Lung microvascular endothelial cell (primary cell): ENCODE measurements at places on chromosomes 11 and 22. TPM values are rescaled to one million over a fixed set of nuclear protein-coding genes. Genes with fewer than 3 reads are reported as not detected.

GRCh38 chr11:45457649-45458048 is 171.5 kb upstream of the SYT13 start:
- DNase-seq = no peak

LDHAL6A gene
- total RNA-seq = not detected in 2 replicates

C22orf31 gene
- not detected in 2 replicates for total RNA-seq

DNA sequence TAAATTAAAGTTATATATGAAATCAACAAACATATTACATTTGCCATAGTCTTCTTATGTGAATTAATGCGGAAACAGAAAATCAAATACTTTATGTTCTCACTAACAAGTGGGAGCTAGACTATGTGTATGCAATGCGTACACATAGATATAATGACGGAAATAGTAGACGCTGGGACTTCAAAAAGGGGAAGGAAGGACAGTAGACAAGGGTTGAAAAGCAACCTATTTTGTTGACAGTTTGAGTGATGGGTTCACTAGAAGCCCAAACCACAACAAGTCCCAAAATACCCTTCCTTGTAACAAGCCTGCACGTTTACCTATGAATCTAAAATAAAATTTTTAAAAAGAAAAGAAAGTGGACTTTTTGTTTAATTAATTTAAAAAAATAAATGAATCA is 430.8 kb upstream of the CNTN5 start:
- no peak for DNase-seq

DNA sequence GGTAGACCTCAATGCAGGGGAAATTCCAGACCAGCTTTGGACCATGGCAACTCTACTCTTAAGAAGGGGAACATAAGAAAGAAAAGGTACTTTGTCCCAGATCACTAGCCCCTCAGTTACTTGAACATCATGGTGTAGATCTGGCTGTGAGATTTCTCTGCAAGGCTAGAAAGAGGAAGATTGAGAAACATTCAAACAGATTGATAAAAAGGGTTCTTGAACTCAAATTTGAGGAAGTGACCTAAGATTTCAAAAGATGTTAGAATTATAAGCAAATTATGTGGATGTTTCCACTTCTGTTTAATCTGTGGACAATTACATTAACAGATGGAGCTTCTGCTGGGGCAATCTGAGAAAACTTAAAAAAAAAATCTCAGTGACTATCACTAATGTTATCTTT is 21.8 kb upstream of the UPB1 start:
- DNase-seq = no peak

DNA sequence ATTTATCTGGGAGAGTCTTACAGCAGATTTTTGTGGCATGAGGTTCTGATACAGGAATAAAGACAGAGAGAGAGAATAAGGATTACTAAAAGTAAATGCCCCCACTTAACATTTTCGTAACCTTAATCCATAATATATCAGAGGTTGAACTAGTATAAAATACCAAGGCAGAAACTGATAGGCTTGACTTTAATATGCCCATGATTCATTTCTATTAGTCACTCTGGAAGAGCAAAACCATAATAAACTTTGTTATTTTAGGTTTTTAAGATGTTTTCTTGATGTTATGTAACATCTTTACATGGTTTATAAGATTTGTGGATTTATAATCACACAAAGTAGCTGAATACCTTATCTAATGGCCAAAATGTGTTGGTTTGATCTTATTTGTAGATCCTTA is 19.1 kb downstream of the GUCY1A2 start:
- no peak for DNase-seq

ENTHD1 gene
- total RNA-seq = not detected in 2 replicates

DNA sequence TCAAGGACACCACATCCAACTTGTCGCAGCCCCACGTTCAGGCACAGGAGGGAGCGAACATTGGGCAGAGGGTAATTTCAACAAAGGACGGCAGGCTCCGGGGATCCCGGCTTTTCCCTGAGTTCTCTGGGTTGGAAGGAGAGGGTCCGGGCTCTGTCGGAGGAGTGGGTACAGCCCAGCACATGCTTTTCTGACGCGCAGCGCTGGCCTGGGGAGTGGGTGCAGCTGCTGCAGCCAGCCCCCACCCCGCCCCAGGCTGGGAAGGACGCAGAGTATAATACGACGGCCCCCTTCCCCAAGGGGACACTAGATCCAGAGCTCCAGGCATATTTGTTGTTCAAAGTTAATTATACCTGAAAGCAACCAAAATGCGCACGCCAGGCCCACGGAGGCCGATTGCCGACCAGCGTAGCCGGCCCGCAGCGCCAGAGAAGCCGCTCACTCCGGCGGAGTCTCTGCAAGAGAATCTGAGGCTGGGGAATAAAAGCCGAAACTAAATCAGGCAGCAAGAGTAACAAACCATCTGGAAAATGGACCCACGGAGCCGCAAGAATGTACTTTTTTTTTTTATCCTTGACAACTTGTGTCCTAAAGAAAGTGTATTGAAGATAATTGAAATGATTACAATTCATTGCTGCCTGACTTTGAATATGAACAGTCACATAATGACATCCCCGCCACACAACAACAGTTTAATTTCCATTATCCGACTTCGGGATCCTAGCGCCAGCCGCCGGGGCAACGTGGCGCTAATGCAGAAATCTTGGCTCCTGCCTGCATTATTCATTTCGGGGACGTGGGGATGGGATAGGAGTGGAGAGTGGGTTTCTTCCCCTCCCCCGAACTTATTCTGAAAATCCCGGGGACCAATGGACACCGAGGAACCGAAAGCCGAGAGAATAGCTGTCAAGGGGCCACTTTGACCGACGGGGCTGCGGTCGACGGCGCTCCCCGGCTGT is 14.0 kb upstream of the PAX6 start:
- no peak for DNase-seq

DNA sequence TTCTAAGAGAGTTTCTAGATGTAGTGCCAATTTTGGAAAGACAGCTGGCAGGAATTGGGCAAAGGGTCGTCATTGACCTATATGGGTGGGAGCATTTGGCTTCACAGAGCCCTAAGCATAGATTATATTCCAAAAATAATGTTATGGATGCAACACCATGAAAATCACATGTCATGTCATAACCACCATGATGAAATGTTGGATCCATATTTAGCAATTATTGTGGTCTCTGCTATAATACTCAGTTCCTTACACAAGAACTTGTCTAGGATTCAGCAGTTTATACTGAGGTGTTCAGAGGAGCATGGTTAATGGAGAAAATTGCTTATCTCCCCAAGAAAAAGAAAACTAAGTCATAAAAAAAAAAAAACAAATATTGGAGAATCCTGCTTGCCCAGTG is 31.6 kb downstream of the NTM start:
- no peak for DNase-seq

DNA sequence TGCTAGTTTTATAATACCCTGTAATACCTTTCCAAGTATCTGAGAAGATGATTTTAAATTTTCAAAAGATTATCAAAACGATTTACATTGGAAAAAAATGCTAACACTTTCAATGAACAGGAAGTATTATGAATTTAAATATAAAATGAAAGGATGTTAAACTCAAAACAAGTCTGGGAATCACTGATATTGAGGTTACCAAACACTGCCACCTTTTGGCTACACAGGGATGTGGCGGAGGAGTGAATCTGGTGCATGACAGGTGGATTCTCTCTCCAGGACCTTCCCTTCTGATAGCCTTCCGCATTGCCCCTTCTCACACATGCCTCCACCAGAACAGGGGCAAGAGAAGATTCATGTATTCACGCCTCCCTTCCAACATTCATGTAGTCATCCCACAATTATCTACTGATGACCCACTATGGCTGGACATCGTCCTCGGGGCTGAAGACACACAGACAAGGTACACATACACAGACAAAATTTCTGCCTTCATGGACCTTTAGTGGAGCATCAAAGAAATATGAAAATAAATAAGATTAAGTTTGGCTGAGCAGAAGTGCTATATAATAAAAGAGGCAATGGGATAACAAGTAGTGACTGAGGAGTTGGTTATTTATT is 34.7 kb downstream of the ATG16L2 start:
- DNase-seq = peak; percentile 74

- DNase-seq = no peak
Observed at GRCh38 chr11:64998141-64998540, 1.4 kb upstream of the BATF2 start.

GRCh38 chr11:47143322-47143721 is 33.4 kb downstream of the ARFGAP2 start:
- DNase-seq = peak; percentile 72

DNA sequence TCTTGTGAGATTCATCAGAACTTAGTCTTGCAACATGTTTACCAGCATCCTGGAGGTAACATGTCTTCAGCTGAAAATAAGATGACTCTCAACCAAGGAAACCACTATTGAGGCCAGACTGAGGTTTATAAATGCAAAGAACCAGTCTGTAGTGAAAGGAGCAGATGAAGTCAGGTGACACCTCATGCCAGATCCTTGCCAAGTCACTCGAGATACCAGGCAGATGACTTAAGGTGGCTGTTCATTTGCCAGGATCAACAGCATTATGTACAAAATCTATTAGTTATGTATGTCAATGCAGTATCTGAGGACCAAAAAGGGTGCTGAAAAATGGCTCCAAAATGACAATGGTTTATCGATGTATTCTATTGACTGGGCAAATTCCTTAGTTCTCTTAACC is 100.0 kb upstream of the SOX6 start:
- DNase-seq = no peak

PHF21B gene
- total RNA-seq = not detected in 2 replicates

- DNase-seq = no peak
Observed at GRCh38 chr11:1041471-1041870, 5.0 kb upstream of the MUC6 start.

IGLL1 gene
- total RNA-seq = not detected in 2 replicates

CCDC73 gene
- total RNA-seq = not detected in 2 replicates

- no peak for DNase-seq
Observed at GRCh38 chr11:77815459-77815858, 5.1 kb downstream of the RSF1 start.

GRCh38 chr22:44577391-44578109 is 79.5 kb upstream of the RTL6 start:
- no peak for DNase-seq

RHBDD3 gene
- total RNA-seq = 13.1 and 14.1 TPM in 2 replicates

DNA sequence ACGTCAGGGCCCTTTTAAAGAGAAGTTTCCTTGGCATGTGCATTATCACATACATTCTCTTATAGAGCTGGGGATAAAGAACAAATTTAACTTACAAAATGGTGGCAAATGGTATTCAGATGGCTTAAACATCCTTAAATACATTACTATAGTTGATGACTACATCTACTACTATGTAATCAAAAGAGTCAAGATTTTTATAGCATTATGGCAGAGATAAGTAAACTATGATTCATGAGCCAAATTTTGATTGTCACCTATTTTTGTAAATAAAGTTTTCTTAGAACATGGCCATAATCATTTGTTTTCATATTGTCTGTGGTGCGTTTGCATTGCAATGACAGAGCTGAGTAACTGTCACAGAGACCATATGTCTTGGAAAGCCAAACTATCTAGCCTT is 1188.6 kb upstream of the TENM4 start:
- no peak for DNase-seq

DNA sequence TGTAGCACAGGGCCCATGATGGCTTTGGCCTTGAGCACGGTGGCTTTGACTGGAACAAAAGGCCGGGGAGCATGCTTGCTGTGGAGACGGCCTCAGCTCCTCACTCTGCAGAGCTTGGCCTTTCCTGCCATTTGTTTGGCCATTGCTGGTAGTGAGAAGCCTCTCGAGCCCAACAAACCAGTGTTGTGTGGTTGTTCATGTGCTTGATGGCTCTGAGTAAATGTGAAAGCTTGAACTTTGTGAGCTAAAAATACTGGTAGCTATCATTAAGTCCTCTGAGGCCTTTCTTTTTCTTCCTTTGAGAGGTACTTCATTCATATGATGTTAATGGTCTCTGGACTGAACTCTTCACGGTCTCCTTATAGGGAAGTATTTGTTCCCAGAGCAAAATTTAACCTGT is 39.6 kb downstream of the NAT10 start:
- no peak for DNase-seq

GRCh38 chr11:27085111-27085510 is 44.5 kb downstream of the BBOX1 start:
- no peak for DNase-seq

MS4A3 gene
- not detected in 2 replicates for total RNA-seq

DNA sequence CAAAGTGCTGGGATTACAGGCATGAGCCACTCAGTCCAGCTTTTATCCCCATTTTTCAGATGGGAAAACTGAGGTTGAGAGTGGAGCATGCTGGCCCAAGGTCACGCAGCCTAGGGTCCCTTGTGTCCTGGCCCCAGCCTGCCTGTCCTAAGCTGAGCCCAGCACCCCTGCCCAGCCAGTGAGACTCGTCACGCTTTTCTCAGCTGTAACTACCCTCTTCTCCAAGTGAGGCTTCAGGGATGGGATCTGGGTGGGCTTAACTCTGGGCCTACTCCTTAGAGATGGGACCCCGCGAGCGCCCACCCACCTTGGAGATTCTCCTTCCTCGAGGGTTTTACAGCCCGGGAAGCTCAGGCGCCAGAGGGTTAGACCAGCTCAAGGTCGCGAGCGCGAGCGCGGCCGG is 390 bp upstream of the TMEM151A start:
- DNase-seq = no peak

- DNase-seq = no peak
Observed at GRCh38 chr11:12826441-12826840, 152.2 kb downstream of the TEAD1 start.

DNA sequence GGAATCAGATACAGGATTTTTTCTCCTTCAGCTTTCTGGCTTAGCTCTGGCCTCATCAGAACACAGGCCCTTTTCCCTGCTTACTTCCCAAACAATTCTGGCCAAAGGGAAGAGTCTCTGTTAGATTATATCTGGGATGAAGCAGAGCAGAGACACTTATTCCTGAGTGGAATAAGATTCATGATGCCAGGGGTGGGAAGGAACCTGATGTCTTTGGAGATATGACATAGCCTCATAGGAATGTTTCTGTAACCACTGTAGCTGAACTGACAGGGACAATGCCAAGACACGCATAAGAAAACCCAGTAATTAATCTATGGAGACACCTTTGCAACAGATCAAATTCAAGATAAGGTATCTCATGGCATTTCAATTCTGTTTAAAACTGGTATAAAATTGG is 177.1 kb upstream of the RAG2 start:
- no peak for DNase-seq

DNA sequence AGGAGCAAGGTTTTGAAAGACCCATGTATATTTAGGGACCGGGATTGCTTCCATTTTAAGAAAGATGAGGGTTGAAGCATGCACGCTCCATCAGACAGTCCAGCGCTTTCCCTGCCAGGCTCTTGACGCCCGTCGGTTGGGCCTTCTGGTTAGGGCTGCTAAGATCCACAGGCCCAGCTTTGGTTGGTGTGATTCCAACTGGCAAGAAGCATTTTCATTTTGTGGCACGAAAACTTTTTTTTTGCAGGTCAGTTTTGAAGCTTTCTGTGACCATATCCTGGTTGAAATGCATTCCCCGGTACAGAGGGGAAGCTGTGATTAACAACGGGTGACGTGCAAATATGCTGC is 34.3 kb upstream of the MPPED1 start:
- peak; percentile 83 for DNase-seq
